ENCODE measurements at places on chromosomes 16 and 17. TPM values are rescaled to one million over a fixed set of nuclear protein-coding genes. Genes with fewer than 3 reads are reported as not detected.

Gene CA5A
- total RNA-seq: 0.26 TPM

Gene TEX14
- total RNA-seq: 0.28 TPM

Gene KIF2B
- total RNA-seq: not detected

DNA sequence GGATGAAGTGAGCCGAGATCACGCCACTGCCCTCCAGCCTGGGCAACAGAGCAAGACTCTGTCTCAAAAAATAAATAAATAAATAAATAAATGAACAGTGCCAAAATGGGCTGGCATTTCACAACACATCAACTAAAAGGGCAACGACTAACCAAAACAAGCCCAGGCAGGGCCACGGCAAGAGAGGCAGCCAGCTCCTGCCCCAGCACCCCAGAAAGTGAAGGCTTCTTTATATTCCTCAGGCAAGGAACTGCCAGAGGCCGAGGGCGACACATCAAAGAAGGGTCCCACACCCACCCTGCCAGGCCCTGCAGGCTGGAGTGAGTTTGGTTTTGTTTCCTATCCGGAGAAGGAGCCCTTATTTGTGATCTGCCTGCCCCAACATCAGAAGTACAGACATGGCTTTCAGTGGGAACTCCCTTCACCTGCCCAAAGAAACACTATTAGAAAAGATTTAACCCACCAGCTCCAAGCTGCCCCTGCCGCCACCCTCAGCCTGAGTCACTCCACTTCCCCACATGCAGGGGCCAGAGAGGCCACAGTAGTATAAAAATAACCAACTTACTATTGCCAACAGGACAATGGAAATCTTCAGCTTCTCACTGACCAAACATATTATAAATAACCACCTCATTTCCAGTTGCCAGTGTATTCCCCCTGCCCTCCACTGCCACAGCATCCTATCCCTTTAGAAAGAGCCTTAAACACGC, 8.0 kb downstream of the FBXO31 start:
- no peak overlapping the region for H3K27ac ChIP-seq
- DNase-seq: no peak
- H3K4me3 ChIP-seq: no peak overlapping the region
- H3K27me3 ChIP-seq: no peaks in the 10 kb centered on the region
- H3K36me3 ChIP-seq: no peaks in the 10 kb centered on the region

- H3K27me3 ChIP-seq: no peaks in the 10 kb centered on the region
- H3K4me1 ChIP-seq: peaks cover 18% of the 10 kb centered on the region
- peak overlapping the region; percentile 98 for H3K4me3 ChIP-seq
- H3K27ac ChIP-seq: peak overlapping the region; percentile 87
- DNase-seq: no peak
- peaks cover 42% of the 10 kb centered on the region for H3K36me3 ChIP-seq
These were observed 591 bp downstream of the PSMD7 start for GRCh38 chr16:74297145-74297665.

GRCh38 chr16:17657045-17657444, 186.3 kb upstream of the XYLT1 start:
- peaks cover 38% of the 10 kb centered on the region for H3K27me3 ChIP-seq
- no peak overlapping the region for H3K27ac ChIP-seq
- H3K36me3 ChIP-seq: no peaks in the 10 kb centered on the region
- no peak overlapping the region for H3K4me3 ChIP-seq
- H3K4me1 ChIP-seq: no peaks in the 10 kb centered on the region
